ENCODE measurements at places on chromosomes 3 and 15.

- DNase-seq, result peak; percentile 61
Measured at GRCh38 chr3:152071924-152072323, 196.8 kb upstream of the MBNL1 start.

- peak; percentile 14 for DNase-seq
Measured at GRCh38 chr3:53547327-53547726, 52.9 kb downstream of the CACNA1D start.

DNA sequence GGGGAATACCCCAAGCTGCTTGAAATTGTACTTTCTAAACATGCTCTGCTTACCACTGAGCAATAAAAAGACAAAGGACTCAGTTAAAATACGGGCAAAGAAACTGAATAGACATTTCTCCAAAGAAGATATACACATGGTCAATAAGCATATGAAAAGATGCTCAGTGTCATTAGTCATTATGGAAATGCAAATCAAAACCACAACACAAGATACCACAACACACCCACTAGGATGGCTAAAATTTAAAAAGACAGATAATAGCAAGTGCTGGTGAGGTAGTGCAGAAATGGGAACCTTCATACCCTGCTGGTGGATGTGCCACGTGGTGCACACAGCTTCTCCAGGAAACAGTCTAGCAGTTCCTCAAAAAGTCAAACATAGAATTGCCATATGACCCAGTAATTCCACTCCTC is 21.3 kb downstream of the LRIG1 start:
- DNase-seq, result no peak

- DNase-seq, result no peak
Measured at GRCh38 chr3:108114423-108115065, 23.7 kb upstream of the CD47 start.

DNA sequence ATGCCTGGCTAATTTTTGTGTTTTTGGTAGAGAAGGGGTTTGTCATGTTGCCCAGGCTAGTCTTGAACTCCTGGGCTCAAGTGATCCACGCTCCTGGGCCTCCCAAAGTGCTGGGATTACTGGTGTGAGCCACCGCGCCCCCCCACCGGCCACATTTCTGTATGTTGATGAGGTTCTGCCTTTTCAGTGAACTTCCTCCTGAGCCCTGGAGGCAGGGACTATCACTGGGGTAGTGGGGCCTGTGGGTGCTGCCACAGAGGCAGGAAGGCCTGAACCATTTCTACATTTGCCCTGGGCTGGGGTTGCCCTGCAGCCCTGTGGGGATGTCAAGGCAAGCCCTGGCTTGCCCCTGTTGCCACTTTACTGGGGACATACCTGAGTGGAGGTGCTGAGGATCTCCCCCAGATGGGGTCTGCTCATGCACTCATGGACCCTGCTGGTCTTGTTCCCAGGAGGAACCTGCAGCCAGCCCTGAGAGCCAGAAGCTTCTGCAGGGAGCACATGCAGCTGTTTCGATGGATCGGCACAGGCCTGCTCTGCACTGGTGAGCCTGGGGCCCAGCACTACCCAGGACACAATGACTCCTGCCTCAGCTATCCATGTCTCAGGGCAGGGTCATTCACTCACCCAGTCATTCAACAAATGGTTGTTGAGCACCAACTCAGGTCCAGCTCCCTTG is 5.7 kb downstream of the SLC28A1 start:
- DNase-seq, result no peak

DNA sequence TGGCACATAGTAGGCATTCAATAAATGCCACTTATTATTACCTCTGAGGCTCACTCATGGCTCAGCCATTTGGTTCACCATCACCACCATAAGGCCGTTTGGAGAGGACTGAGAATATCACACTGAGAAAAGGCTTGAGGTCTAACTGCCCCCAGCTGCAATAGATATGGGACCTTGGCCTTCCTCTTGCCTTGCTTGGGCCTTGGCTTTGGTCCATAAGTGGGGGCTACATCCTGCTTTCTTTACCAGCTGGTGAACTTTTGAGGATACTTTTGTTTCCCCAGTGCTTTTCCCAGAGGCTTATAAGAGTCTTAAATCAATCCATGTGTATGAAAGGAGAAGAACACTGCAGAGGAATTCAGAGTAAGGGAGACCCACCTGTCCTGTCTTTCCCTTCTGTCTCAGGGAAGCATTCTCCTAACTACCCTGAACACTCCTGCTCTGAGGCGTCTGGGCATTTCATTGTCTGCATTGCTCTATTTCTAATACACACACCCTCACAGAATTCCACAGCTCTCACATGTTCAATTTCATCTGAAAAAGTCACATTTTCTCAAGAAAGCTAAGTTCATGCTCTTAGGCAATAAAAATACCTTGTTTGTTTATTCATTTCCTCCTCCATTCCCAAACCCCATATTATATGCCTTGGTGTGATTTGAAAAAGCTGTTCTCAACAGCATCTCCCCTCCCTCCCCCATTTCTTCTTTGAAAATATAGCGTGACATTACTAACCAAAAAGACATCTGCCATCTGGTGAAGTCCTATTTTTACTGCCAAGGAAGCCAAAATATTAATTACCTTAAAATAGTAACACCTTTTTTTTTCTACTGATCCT is 22.5 kb upstream of the KCNMB2 start:
- DNase-seq, result no peak

DNA sequence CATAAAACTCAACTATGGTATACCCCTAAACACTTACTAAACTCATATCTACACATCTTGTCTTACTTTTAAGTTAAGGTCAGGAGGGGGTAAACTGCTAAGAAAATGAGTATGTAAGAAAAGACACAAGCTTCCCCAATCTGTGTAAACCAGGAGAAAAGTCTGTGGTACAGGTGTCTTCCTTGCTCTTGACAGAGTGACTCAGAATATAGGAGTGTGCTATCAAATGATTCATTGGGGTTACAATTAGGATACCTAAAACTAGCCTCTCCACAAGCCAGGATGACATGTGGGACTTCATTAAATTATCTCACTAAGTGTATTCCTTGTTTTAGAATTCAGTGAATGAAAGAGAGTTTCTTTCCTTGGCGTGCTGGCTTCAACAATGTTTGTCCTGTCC is 274.8 kb downstream of the BBX start:
- no peak for DNase-seq

DNA sequence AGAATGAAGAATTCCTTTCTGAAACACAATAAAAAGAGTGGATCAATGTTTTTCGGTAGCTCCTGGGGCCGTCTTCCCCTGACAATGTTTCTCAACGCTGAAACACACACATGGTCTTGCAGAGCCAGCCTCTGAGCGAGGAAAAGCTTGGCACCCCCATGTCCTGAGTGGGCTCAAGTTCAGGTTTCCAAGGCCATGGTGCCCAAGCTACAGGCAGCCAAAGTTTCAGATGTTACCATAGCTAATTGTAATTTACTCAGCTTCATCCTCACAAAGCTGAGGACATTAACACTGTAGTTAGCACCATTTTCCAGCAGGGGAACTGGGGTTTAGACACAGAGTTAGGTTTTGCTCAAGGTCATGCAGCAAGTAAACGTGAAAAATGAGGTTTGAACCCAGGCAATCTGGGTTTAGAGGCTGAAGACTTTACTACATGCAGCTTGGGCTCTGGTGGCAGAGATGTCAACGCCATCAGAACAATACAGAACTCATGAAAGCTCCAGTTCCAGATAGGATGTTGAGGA is 199.1 kb downstream of the TJP1 start:
- no peak for DNase-seq

Data from suppressor macrophage treated with lipopolysaccharide for 4 hours (primary cell).